ENCODE measurements at places on chromosomes 16 and 17.

DNA sequence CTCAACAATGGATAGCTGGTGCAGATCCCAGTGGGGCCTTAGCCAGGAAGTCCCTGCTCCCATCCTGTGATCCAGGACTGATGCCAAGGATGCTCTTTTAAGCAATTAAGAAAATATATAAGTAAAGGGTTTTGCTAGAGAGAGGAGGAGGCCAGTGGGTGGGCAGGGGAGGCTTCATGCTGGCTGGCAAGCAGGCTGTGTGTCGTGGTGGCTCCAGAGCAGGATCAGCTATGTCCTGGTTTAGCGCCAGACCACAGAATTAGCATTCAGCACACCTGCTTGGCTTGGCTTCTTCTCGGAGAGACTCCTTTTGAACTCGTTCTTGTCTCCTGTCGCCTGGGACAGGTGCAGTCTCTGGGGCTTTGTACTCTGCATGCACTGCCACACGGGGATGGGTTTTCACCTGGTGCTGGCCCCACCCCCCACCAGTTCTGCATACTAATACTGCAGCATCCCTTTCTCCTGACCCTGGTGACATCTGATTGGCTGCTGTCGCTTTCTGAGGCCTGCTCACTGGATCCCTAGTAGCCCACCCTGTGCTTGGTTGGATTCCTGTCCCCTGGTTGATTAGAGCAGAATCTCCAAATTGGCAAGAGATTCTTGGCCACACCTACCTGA is 66.1 kb downstream of the PLD6 start:
- DNase-seq = no peak

GRCh38 chr17:1920948-1921351 is 91.1 kb downstream of the RPA1 start:
- no peak for DNase-seq

DNA sequence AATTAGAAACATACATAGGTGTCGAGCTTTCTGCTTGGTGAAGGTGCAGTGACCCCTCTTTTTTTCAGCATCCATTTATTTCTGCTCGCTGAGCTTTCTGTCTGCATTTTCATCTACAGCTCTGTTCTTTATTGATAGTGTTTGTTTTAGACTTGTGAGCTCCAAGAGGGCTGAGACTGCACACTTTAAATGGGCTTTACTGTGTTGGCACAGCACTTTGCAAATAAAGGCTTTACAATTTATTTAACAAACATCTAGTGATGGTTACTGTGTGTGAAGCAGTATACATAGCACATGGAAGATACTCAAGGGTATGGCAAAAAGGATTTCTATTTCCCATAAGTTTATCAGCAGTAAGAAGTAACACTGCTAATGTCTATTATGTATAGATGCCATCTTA is 563.7 kb upstream of the HSBP1 start:
- no peak for DNase-seq

- no peak for DNase-seq
Measured at GRCh38 chr17:13640551-13640950, 38.8 kb upstream of the HS3ST3A1 start.

DNA sequence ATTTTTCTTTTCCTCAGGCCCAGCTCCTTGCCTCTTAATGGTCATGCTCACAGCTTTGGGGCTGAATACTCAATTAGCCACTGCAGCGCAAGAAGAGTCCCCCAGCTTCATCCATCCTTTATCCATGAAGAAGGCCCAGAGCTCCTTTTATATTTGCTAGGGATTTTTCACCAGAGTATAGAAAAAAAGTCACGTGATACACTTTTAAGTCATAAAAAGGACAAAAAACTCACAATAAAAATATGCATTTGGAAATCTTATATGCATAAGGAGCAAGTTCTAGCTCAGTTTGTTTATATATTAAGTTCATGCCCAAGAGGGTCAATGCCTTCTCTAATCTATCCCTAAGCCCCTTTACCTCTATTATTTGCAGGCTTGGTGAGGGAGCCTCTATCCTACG is 254.1 kb downstream of the CA10 start:
- DNase-seq = no peak

Measured in activated CD8-positive, alpha-beta memory T cell treated with anti-CD3 and anti-CD28 coated beads for 1 hour (primary cell).